LHCN-M2 (cell line): ENCODE measurements at places on chromosomes 7 and 10. TPM values are rescaled to one million over a fixed set of nuclear protein-coding genes. Genes with fewer than 3 reads are reported as not detected.

SPDYE9 gene
- total RNA-seq: not detected in 2 replicates

- no peak for DNase-seq
Measured at GRCh38 chr10:128522551-128523308, 396.5 kb upstream of the MKI67 start.

- peak; percentile 35 for DNase-seq
Measured at GRCh38 chr10:6669269-6669859, 89.3 kb upstream of the PRKCQ start.

GRCh38 chr7:33129806-33130153, 416 bp downstream of the BBS9 start:
- DNase-seq: no peak

ACADSB gene
- total RNA-seq: 8.4 and 9.2 TPM in 2 replicates

DNA sequence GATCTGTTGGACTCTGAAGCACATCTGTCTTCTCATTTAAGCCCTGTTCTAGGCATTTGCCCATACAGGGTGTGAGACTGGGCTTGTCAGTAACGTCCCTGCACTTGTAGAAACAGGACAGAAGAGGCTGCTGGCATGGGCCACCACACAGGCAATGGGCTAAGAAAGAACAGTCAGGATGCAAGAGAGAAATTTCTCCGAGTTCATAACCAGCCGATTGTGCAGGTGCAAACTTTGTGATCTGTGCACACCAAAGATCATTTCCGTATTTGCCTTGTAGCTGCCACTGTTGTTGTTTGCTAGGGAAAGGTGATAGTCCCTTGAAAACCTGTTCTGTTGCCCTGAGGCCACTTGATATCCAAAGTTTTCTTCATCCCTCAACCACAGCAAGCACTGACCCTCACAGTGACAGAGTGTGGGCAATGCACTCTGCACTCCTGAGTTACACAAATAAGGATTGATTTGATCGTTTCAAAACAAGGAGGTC, 20.3 kb downstream of the KLF6 start:
- no peak for DNase-seq

GRCh38 chr7:43112459-43112940, at the start of gene HECW1:
TSS of gene HECW1 (plus strand) at chr7:43112647. CDS start at chr7:43243906, 131,259 bp downstream.
- DNase-seq: no peak

DNA sequence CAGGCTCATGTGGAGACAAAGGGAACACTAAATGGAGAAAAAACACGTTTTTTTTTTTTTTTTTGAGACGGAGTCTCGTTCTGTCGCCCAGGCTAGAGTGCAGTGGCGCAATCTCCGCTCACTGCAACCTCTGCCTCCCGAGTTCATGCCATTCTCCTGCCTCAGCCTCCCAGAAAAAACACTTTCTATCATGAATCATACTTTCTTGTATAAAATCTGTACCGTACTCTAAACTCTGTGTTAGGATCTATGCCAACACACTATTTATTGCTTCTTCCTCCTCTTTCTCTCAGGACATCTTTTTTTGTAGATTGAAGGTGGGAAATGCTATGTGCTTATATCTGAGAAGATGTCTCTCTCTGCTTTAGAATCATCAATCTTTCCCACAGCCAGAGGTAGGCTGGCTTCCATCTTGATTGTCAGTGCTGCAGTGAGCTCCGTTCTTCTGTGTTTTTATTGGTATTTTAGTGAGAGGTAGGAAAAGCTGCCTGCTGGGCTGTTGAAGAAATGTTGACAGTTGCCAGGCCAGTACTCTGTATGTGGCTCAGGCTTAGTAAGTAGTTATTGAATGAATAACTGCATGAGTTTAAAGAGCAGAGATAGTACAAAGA, 101.1 kb downstream of the GPR85 start:
- peak; percentile 72 for DNase-seq

DNA sequence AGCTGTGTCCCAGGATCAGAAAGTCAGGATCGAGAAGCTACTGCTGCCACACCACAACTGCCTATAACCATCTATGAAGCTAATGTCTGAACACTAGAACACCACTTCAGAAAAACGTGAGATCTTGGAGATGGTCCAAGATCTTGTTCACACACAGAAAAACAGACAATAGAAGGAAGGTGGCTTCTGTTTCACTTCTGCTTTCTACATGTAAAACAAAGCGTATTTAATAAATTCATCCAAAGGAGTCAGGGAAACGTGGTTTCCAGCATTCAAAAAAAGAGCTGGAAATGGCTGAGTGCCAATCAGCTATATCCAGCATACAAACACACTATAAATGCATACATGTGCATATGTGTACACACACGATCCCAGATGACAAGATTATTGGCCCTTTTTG, 70.2 kb upstream of the CCDC71L start:
- DNase-seq: peak; percentile 38
